ENCODE measurements at places on chromosomes 11 and 22.

- no peak for DNase-seq
Observed at GRCh38 chr11:61659413-61660196, 20.6 kb upstream of the DAGLA start.

DNA sequence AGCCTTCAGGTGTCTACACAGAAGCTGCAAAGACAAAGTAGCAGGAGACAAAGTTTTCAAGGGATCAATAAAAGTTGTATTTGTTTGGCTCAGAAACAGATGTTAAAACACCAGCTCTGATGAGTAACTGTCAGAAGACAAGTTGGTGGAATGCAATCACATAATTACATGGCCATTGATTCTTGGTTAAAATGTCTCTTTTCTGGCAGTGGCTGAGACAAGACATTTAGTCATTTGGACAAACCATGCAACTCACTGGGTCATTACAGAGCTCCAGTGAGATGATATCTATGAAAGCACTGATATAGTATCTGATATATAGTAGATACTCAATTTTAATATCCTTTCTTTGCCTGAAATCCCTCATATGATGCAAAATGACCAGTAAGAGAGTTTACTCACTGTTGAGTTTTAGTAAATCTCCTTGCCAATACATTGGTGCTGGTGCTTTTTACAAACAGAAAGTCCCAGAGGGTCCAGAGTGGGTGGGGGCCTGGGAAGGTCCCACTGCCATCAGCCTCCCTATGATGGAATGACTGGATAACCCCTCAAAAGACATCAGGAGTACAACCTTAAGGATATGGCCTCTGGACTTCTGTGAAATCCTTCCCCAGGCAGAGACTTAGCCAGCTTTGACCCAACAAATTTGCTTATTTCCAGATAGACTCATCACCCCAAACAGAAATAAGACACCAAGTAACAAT, 95.0 kb downstream of the SLC1A2 start:
- no peak for DNase-seq

DNA sequence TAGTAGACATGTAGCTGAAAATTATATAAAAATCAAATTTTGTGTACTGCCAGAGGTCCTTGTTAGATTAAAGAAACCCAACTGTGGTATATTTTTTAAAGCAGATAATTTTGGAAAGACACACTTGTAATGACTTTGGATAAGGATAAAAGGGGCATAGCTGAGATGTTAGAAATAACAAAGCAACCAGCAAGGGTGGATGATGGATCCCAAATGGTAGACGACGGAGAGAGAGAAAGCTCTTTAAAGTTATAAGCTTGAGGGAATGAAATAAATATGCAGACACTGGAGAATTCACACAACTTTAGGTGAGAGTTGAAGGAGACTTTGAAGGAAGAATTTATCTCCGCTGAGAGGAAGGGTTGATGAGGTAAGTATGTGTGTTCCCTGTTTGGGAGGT, 10.6 kb downstream of the NCAM1 start:
- no peak for DNase-seq

DNA sequence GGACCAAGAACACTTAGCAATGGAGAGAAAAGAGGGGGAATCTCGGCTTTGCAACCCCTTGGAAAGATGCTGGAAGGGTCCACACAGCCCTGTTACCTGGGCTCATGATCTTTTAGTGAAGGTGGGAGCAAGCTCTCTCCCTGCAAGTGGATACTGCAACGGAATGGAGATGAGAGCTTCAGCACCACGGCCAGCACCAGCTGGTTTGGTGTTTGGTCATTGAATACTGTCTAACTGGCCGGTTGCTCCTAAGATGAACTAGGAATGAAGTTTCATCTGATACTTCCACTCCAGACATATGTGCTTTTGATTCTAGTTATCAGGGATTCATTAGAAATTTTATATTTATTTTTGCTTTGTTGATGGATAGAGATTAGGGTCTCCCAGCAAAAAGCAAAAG, 16.3 kb downstream of the HTR3A start:
- DNase-seq, result peak; percentile 47

GRCh38 chr11:91946397-91946951, 278.1 kb upstream of the FAT3 start:
- DNase-seq, result peak; percentile 64

- DNase-seq, result peak; percentile 81
Observed at GRCh38 chr22:41822317-41823057, 10.4 kb upstream of the SREBF2 start.

DNA sequence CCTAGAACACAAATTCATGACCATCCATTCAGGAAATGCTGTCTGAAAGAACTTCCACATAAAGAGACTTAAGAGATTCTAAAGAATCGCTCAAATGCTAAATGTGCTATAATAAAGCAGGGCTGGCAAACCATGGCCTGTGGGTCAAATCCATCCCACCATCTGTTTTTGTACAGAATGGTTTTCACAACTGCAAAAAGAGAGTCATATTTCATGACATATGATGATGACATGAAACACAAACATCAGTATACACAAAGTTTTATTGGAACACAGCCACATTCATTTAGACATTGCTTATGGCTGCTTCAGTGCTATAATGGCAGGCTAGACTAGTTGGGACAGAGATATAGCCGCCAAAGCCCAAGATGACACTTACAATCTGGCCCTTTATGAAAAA, 85.1 kb downstream of the RRAS2 start:
- DNase-seq, result peak; percentile 83

DNA sequence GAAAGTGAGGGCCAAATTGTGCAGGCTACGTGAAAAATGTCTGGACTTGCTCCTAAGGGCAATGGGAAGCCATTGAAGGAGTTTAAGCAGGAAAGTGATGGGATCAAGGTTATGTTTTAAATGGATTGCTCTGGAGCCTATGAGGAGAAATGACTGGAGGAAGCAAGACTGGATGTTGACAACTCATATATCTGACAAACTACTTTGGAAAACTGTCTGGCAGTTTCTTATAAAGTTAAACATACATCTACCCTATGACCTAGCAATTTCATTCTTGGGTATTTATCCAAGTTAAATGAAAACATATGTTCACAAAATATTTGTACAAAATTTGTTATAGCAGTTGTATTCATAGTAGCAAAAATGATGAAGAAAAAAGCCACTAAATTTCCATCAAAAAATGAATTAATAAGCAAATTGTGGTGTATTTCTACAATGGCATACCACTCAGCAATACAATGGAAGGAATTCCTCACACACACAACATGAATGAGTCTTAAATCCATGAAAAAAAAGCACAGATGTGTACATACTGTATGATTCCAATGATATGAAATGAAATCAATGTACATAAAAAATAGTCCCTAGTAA, 24.1 kb downstream of the FZD4 start:
- peak; percentile 80 for DNase-seq

GRCh38 chr11:35165423-35166368, 26.7 kb downstream of the CD44 start:
- DNase-seq, result peak; percentile 78

GRCh38 chr11:74310857-74311256, 583 bp downstream of the P4HA3 start:
- no peak for DNase-seq

GRCh38 chr11:17992916-17993315, 19.9 kb downstream of the SERGEF start:
- DNase-seq, result no peak

DNA sequence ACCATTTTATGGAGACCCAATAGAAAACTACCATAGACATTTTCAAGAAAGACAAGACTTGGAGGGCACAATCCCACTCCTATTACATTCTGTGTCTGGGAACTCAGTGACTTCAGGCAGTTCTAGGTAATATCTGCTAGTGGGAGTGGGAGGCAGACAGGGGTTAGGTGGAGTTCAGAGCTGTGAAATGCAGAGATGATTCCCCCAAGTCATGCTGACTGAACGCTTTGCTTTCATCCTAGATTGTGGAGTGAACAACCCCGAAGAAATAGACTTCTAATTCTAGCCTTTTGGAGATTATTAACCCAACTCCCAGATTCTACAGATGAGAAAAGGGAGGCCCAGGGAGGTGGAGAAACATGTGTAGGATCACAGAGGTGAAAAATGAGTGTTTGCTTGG, 437.8 kb upstream of the CADM1 start:
- no peak for DNase-seq

DNA sequence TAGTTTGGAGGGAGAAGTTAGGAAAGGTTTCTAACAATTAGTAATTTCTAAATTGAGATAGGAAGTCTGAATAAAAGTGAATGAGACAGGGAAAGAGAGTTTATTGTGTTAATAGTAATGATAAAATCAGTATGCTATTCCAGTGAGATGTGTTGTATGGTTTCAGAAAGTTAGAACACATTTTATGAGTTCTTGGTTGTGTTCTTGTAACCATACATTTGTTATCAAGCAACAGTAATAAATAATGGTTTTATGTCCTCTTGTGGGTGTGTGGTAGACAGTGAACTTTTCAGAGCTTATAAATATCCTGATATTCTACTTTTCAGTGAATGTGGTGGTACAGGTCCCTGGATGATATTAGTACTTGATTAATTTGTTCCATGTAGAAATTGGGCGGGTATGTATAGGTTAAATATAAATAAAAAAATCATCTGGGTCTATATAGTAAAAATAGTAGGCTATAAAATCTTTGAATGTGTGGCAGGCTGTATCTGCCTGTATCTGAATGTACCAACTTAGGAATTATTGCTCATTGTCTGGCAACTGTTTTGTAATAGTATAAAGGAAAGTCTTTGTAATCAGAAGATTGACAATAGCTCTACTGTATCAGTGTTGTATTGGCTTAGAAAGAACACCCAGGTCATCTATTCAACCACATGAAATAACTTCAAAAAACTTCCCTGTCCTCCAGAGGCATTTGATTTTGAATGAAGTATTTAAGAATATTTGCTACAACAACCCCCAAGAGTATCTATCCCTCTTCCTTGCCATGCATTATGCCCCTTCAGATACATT, 54.8 kb downstream of the UVRAG start:
- DNase-seq, result no peak

DNA sequence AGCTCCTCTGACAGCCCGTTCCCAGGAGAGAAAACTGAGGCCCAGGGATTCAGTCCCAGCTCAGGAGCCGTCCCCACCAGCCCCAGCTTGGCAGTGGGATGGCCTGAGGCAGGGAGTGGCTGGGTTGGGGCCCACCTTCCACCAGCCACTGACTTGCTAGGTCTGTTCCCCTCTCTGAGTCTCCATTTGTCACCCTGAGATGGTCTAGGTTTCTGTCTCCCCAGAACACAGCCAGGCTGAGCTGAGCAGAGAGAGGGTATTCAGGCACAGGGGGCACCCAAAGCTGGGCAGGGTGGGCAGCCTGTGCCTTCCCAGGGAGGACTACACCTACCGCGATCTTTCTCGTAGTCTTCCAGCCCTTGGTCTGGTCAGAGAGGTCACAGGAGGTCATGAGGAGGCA, 95.7 kb downstream of the PDE2A start:
- DNase-seq, result no peak

DNA sequence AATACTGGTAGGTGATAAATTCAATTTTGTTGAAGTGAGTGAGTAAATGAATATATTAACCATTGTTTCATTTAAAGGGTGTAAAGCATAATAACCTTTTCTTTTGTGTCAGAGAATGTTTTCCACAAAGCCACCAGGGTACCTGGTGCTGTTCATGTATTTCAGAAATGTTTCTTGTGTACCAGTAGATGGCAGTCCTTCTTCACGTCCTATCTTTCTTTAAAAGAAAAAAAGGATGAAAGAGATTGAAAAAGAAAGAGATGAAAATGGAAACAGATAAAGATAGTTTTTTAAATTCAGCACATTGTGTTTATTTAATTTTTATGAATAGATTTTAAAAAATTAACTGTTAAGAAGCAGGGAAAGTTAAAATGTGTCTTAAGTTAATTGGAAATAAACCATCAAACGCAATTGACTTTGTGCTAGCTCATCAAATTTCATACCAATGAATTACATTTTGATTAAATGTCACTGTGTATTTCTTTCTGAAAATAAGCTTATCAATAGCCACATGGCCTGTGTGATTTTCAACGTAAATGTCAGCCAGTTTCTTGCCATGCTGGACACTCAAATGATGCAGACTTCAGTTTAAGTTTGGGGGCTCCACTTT, 65.5 kb upstream of the CHORDC1 start:
- peak; percentile 16 for DNase-seq

DNA sequence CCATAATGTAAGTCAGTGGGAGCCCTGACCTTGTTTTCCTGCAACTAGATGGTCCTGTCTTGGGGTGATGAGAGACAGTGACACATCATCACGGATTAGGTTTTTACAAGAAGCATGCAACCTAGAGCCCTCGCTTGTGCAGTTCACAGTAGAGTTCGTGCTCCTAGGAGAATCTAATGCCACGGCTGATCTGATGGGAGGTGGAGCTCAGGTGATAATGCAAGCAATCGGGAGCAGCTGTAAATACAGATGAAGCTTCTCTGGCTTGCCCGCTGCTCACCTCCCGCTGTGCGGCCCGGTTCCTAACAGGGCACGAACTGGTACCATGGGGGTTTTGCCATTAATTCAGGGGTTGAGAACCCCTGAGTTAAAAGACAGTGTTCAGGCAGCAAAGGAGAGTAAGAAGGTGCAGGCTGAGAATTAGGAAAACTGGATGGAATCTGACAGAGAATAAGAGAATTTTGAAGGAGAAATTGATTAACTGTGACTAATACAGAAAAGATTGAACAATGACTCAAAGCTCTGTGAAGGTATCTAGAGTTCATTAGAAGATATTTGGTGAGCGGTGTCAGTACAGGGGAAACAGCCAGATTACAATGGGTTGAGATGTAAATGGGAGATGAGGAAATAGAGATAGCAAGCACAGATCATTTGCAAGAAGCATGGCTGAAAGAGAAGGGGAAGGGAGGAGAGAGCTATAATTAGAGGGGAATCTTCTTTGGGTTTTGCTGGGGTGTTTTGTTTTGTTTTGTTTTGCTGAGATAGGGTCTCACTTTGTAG, 21.0 kb downstream of the WEE1 start:
- peak; percentile 34 for DNase-seq

DNA sequence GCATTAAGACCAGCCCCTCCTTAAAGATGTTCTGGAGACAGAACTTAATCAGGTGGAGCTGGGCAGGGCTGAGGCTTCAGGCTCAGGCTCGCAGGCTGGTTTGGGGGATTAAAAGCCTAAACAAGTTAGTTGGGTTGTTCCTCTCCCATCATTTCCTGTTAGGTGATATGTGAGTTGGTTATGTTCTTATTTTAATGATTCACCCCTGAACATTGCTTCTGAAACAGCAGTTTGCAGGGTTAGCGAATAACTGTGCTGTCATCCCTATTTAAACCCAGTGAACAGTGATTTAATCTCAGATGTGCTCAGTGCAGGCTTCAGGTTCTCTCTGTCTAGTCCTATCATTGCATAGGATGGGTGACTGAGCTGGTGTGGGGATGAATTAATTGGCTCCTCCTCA, 47.4 kb upstream of the BIRC3 start:
- DNase-seq, result peak; percentile 29

DNA sequence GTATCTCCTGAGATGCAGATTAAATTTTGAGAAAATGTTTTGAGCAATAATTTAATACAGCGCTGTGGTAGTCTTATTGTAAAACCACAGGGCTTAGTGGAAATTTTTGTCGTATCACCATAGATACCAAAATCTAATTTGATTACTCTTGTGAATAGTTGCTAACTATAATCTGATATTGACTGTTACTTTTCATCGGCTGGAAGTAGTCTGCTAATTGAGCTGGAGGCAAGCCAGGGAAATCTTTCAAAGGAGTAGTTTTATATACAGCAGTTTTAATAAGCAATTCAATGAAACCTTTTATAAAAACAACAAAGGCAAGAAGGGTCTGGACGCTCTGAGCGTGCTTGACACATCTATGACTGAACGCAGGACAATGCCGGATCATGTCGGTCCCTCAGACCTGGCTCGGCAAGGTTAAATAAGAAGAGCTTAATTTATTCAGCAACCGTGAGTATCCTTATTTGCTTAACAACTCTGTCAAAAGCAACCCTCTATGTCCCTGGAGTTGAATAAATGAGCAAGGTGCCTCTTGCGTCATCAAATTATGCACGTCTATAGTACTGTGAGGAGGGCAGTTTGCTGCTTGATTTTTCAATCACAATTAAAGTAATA, 121.2 kb downstream of the NCAM1 start:
- no peak for DNase-seq
